ENCODE measurements at places on chromosomes 7 and 10.
A peak's percentile ranks its signal among the peaks of the same experiment; 100 is the strongest.

GRCh38 chr7:91651986-91652385 lies 228.5 kb downstream of the MTERF1 start:
- DNase-seq = no peak

DNA sequence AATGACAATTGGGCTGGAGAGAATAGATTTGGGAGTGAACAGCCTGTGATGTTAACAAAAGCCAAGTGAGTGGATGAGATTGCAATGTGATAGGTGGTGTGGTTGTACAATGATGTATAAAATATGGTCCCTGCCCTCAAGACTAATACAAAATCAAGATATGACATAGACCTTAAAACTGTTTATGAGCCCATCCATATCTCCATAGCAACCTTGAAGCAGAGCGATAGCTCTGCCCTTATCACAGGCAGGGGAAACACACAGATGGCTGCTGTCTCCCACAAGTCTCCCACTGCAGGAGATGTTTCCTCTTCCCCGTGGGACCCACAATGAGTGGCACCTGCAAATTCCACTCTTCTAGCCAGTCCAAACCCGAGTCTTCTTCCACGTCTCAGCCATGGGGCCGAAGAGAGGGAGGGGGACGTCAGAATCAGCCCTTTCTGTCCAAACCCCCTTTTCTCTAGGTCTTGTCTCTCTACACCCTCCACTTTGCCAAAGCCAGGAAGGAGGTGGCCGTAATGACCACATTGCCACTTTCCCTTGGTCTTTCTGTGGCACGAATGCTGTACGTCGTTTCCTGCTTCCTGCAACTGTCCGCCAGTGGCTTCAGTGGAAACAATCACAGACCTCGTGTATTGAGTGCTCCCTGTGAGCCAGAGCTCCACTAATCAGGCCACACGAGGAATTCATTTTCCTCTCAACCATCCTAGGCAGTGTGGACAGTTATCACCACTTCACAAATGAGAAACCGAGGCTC lies 7.5 kb upstream of the TBXAS1 start:
- no peak for DNase-seq

GRCh38 chr10:127578961-127579305 lies 29.8 kb downstream of the NPS start:
- DNase-seq = no peak

DNA sequence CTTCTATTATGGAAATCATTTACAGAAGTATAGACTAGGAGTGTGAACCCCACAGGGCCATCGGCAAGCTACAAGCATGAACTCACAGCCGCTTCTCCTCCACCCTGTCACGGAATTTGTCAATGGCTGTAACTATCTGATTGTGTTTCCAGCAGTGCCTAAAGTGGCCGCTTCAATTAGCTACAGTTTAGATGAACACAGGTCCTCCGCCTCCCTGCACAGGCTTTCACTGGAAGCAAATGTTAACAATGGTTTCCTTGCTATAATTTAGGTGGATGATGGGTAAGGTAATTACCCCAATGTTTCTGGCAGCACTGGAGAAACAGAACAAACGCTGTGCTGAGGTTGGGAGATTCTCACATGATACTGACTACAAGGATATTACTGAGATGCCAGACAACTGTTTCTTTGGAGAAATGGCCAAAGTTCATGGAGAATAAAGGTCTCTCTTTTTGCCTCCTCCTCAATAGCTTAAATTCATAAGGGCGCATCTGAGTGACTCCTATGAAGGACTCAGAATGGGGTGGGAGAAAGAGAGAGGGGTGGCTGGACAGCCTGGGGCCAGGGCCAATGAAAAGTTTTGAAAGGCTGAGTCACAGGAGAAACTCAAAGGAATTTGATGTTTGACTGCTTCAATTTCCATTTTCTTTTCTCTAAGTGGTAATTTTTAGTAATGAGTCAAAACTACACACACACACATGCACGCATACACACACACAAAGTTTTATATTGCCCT lies 78.9 kb downstream of the SVIL start:
- no peak for DNase-seq

- DNase-seq = no peak
Observed at GRCh38 chr10:88299787-88300186, 283.3 kb downstream of the RNLS start.

- no peak for DNase-seq
Observed at GRCh38 chr7:155996718-155997280, 184.5 kb upstream of the SHH start.

DNA sequence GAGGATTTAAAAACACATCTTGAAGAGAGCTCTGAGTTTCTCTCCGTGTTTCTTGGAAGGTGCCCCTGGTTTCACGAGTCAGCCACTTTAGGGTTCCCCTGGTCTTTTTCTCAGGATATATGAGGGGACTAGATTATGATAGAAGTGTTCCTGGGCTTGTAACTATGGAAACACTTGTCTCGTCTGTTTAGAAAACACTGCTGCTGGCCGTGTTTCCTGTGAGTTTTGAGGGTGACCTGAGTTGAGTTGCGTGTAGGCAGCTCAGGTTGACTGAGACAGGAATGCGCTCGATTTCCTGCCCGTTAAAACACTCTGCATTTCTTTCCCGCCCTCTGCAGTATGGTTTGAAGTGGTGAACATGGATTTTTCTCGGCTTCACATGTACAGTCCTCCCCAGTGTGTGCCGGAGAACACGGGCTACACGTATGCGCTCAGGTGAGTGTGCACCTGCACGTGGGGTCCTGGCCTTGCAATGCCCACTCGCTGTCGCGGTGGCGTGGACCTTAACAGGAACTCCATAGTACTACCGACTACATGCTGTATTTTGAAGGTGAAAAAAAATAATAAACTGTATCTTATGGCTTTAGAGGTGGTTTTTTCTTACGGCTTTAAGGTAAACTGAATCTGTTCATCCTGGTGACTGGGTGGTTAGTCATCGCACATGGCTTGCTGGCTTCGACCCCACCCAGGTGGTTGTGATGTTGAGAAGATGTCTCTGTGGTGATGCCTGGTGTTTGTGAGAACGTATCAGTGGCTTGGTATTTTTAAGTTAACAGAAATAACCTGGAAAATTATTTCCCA lies at the start of gene SUN1:
Gene SUN1 (plus strand): TSS at position 310 of the 801 bp plus-strand sequence. CDS start 49 bp downstream, at position 359.
- DNase-seq = peak; percentile 72

DNA sequence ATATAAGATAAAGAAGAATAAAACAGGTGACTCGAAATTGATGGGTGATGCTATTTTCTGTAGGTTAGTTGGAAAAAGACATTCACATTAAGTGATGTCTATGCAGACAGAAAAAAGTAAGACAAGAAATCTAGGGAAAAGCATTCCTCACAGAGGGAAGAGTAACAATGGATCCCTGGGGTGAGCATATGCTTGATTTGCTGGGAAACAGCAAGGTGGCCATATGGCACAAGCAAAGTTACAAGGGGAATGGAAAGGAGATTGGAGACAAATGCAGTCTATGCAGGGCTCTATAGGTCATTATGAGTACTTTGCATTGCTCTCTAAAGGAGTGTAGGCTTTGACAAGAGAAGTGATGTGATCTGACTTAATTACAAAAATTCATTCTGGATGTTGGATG lies 90.9 kb upstream of the ZNF804B start:
- DNase-seq = no peak

- peak; percentile 5 for DNase-seq
Observed at GRCh38 chr7:93890041-93890463, 501 bp downstream of the TFPI2 start.

- DNase-seq = no peak
Observed at GRCh38 chr10:125130916-125131315, 29.4 kb downstream of the CTBP2 start.

DNA sequence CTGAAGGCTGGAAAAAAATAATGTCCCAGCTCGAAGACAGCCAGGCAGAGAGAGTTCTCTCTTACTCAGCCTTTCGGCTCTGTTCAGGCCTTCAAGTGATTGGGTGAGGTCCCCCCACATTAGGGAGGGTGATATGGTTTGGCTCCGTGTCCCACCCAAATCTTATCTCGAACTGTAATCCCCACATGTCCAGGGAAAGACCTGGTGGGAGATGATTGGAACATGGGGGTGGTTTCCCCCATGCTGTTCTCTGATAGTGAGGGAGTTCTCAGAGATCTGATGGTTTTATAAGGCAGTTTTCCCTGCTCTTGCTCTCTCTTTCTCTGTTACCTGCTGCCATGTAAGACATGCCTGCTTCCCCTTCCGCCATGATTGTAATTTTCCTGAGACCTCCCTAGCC lies 36.6 kb upstream of the LEP start:
- no peak for DNase-seq

GRCh38 chr7:84389242-84389641 lies 194.7 kb upstream of the SEMA3A start:
- DNase-seq = no peak

Data from activated naive CD8-positive, alpha-beta T cell treated with anti-CD3 and anti-CD28 coated beads for 36 hours (primary cell).